Ascending aorta (tissue), 2 donors: ENCODE measurements at places on chromosomes 1 and 21.

DNA sequence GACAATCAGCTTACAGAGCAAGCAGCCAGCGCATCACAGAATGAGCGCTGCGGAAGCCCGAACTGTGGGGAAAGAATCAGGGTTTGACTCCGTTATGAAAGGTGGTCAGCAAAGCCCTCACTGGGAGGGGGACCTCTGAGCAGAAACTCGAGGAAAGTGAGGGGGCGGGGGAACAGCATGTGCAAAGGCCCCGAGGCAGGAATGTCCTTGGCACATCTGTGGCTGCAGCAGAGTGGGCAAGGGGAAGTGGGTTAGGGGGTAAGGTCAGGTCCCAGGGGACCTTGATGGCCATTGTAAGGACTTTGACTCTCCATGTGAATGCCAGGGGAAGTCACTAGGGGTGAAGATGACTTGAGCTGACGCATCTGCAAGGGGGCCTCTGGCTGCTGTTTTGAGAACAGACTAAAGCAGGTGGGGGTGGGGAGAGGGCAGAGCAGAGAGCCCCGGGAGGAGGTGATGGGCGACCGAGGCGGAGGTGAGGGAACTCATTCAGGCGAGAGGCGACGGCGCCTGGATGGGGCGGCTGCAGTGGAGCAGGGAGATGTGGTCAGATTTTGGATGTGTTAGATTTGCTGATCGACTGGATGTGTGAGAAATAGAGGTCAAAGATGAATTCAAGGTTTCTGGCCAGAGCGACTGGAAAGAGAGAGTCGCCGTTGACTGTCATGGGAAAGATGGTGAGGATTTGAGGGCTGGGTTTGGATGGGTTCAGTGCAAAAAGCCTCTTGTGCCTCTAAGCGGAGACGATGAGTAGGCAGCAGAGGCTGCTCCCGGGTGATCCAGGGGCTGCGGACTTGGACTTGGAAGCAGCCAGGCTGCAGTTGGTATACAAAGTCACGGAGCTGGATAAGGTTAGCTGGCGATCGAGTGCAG lies 108.0 kb upstream of the ZBTB40 start:
- no peaks in the 10 kb centered on the region for H3K27me3 ChIP-seq
- no peaks in the 10 kb centered on the region for H3K36me3 ChIP-seq
- no peak overlapping the region for H3K27ac ChIP-seq
- no peaks in the 10 kb centered on the region for H3K4me1 ChIP-seq

DNA sequence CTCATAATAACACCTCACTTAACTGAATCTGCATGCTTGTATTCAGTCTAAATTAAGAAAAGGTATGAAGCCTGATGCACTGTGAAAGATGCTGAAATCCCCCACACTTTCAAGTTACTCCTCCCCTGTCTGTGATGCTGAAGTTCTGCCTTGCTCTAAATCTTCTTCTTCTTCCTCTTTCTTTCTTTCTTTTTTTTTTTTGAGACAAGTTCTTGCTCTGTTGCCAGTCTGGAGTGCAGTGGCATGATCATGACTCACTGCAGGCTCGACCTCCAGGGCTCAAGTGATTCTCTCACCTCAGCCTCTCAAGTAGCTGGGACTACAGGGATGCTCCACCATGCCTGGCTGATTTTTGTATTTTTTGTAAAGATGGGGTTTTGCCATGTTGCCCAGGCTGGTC lies 231.0 kb upstream of the B3GALT2 start:
- no peak for DNase-seq
- no peak overlapping the region for H3K27ac ChIP-seq
- no peak overlapping the region for H3K4me3 ChIP-seq
- no peaks in the 10 kb centered on the region for H3K36me3 ChIP-seq

DNA sequence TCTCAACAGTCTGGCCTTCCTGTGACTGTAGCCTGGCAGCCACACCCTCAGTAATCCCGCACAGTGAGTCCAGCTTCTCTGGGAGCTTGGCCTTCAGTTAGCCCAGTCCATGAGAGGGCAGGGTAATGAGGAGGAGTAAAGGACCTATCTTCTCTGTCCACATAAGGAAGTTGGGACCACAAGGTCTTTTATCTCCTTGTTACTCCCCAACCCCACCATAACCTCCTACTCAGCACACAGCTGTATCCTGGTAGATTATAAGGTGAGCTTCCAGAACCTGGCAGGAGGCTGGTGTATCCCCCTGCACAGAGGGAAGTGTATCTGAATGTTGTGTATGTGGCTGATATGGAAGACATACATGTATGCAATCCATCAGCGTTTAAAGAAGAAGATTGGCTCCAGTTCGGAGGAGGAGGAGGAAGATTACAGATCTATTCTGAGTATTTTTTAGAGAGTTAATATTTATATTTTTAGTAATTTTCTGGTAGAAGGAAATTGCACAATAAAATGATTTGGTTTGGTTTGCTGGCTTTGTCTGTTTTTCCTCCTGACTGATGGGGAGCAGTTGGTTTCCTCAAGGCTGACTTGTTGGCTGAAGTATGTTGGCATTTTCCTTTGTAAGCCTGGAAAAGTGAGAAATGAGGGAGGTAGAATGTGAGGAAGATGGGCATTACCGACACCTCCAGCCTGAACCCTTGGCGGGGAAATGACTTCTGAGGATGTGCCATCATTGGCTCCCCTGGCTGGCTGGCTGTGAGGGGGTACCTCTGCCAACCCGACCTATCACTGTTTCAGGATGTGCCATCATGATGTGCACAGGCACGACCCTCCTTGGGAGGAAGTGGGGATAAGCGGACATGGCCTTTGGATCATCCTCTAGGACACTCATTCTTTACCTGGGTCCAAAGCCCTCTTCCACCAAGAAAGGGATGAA lies 5.0 kb downstream of the C1orf226 start:
- H3K36me3 ChIP-seq: peaks cover 9% of the 10 kb centered on the region
- no peak for DNase-seq
- H3K27me3 ChIP-seq: no peaks in the 10 kb centered on the region
- no peaks in the 10 kb centered on the region for H3K4me1 ChIP-seq
- no peak overlapping the region for H3K27ac ChIP-seq

DNA sequence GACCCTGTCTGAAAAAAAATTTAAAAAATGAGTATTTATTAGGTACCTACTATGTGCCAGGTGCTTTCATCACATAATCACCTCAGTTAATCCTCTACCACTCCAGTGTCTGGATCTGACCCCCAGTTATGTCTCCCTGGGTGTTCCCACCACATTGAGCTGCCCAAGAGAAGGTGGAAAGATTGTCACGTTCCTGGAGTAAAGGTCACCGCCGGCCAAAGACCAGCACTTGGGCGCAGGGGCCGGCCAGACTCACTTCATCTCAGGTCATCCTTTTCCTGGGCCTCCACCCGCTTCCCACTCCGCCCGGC lies 714 bp downstream of the PYCR2 start:
- peak overlapping the region; percentile 95 for H3K27ac ChIP-seq
- no peaks in the 10 kb centered on the region for H3K27me3 ChIP-seq
- DNase-seq: no peak
- peaks cover 19% of the 10 kb centered on the region for H3K4me1 ChIP-seq

GRCh38 chr1:147794570-147794969 lies 34.2 kb upstream of the GJA5 start:
- H3K4me1 ChIP-seq: no peaks in the 10 kb centered on the region
- H3K4me3 ChIP-seq: no peak overlapping the region
- H3K27ac ChIP-seq: no peak overlapping the region
- DNase-seq: no peak
- H3K36me3 ChIP-seq: no peaks in the 10 kb centered on the region

DNA sequence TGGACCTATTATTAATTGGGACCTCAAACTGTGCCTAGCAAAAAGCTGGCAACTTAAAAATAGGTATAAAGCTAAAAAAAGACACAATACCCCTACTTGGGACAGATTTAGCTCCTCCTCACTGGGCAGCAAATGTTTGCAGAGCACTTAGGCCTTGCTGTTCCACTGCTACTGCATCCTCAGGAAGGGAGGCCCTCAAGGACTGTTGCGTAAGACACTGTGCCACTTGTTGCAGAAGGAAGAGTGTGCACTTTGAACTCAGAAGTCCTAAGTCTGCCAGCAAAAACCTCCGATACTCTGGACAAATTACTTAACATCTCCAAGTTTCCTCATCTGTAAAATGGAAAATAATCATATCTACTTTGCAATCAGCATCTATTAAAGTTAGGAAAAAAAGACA lies 322.9 kb downstream of the BARHL2 start:
- H3K4me1 ChIP-seq: no peaks in the 10 kb centered on the region
- H3K36me3 ChIP-seq: no peaks in the 10 kb centered on the region
- no peak for DNase-seq
- no peaks in the 10 kb centered on the region for H3K27me3 ChIP-seq
- H3K27ac ChIP-seq: no peak overlapping the region
